Ovary (tissue), 10 donors: ENCODE measurements at places on chromosomes 1 and 21. TPM values are rescaled to one million over a fixed set of nuclear protein-coding genes. Genes with fewer than 3 reads are reported as not detected.

Gene TGFBR3
- total RNA-seq, result 228 TPM

GRCh38 chr1:24862775-24863483 lies 67.1 kb downstream of the RUNX3 start:
- DNase-seq, result no peak

DNA sequence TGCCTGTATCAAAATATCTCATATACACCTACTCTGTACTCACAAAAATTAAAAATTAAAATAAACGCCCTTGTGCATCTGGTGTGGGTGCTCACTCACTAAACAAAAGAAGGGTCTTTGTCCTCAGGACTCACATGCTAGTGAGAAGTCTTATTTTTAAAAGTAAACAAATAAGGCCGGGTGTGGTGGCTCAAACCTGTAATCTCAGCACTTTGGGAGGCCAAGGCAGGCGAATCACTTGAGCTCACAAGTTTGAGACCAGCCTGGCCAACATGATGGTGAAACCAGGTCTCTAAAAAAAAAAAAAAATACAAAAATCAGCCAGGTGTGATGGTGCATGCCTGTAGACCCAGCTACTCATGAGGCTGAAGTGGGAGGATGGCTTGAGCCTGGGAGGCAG lies 51.5 kb downstream of the BCAR3 start:
- no peak for DNase-seq

GRCh38 chr1:22880174-22880601 lies 92.5 kb downstream of the LACTBL1 start:
- DNase-seq, result no peak

DNA sequence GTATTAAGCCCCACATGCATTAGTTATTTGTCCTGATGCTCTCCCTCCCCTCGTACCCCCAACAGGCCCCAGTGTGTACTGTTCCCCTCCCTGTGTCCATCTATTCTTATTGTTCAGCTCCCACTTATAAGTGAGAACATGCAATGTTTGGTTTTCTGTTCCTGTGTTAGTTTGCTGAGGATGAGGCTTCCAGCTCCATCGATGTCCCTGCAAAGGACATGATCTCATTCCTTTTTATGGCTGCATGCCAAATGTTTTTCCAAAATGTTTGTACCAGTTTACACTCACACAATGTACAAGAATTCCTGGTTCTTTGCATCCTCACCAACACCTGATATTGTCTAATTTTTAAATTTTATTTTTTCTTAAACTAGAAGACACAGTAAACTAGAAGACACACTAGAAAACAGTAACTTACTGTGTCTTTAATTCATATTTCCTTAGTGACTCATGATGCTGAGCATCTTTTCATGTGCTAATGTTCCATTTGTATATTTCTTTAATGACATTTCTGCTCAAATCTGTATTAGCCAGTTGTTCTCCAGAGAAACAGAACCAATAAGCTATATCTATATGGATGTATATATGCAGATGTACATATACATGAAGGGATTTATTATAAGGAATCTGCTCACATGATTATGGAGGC lies 19.4 kb upstream of the USP1 start:
- DNase-seq, result no peak

Gene SLC5A9
- total RNA-seq, result 1.4 TPM

GRCh38 chr1:53259932-53260331 lies 21.6 kb upstream of the MAGOH start:
- no peak for DNase-seq

- no peak for DNase-seq
Observed at GRCh38 chr1:9384751-9385245, 92.1 kb downstream of the SPSB1 start.

Gene TUFT1
- 5.0 TPM for total RNA-seq

- DNase-seq, result no peak
Observed at GRCh38 chr1:1215080-1215676, 1.2 kb upstream of the TNFRSF4 start.

DNA sequence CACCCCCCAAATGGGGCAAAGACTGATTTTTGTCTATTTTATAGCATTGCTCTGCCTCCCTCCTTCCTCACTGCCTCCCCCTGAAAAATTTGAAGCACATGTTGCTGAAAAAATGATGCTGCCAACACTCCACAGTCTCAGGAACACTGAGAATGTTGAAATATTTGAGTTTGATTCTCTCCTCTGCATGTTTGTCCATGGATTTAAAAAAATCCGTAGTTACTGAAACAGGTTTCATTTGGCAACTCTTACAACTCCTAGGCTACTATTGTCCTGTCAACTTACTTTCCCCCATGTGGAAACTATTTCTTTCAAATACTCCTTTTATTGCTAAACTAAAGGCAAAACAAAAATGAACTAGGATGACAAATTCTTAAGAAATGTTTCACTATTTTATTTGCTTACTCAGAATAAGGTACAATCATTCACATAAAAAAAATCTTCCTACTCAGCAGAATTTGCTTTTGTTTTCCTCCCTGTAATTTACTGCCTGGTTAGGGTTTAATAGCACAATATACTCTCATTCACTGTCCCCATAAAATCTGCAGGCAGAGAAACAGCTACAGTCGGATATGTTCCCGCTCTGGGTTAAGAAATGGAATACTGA lies 50.2 kb downstream of the C21orf91 start:
- DNase-seq, result no peak
